RWPE1 (cell line): ENCODE measurements at places on chromosomes 5 and 9.

DNA sequence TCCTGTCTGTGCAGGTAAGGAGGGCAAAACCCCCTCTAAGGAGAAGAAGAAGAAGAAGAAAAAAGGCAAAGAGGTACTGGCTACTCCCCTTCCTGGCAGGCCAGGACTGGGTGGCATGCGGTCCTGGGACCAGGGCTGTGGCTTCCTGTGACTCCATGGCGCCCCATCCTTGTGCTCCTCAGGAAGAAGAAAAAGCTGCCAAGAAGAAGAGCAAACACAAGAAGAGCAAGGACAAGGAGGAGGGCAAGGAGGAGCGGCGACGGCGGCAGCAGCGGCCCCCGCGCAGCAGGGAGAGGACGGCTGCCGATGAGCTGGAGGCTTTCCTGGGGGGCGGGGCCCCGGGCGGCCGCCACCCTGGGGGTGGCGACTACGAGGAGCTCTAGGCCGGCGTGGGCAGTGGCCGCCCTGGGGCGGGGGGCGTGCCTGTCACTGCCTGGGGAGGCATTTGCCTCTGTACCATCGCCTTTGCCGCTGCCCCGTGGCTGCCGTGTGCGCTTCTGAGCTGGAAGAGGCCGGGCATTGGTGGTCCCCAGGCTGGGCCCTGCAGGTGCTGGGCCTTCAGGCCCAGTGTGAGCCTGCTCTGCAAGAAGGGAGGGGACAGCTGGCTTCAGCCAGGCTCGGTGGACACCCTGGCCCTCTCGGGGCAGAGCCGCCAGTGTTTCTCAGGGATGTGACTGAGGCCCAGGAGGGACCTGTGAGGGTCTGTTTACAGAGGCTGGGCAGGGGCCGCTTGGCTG, 2.0 kb upstream of the AJM1 start:
- peak; percentile 27 for DNase-seq

- no peak for DNase-seq
Observed at GRCh38 chr5:119187776-119188529, 117.1 kb downstream of the DMXL1 start.

GRCh38 chr5:87020099-87020934, 247.4 kb upstream of the RASA1 start:
- no peak for DNase-seq

GRCh38 chr9:133458643-133459312, 1.0 kb upstream of the CACFD1 start:
- DNase-seq = no peak

DNA sequence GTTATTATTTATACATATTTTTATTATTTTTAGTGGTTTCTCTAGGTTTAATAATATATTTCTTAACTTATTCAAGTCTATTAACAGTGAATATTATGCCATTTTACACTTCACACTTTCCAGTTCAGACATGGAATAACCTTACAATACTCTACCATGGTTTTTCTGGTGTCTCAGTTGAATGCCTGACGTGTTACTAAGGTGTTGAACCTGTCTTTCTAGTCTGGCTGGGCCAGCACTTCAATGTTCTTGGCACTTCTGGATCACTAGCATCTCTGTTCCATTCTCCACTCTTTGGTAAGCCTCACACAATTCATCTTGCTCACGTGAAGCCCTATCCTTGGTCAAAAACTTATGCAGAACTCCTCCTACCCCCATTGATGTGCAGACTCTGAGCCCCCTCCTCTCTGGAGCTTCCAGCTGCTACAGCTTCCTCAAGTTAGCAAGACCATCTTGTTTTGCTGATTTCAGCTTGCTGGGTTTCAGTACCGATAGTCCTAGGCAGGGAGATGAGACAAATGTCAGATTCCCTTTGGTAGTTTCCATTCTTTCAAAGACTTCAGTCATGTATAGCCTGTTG, 243.1 kb downstream of the FBXO4 start:
- no peak for DNase-seq

DNA sequence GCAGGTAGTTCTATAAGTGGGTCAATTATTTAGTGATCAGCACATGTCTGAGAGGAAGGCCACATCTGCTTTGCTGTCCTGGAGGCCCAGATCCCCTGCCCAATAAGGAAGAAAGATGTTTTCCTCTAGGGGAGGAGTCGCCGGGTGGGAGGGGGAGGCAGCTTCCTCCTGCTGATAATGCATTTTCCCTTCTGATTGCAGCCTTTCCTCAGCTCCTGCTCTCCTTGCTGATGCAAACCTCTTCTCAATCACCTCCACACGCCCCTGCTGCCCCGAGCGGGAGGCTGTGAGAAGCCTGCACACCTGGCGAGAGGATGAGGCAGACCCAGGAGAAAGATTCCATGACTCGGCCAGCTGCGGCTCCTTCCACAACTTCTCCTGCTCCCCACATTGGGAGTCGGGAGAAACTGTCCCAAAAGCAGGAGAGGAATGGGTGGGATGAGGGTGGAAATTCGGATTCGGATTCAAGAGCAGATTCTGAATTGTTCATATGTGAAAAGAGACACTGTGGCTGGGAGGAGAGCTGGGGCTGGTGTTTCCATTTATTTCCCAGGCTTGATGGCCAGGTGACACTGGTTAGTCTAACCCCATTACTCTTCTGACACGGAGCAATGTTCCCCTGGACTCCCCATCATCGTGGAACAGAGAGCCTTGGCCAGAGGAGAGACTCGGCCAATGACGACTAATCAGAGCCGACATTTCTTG, 6.8 kb upstream of the NTNG2 start:
- no peak for DNase-seq

GRCh38 chr9:135241381-135242048, 154.0 kb downstream of the OLFM1 start:
- DNase-seq = peak; percentile 65

- DNase-seq = no peak
Observed at GRCh38 chr5:65391591-65391990, 90.1 kb downstream of the ADAMTS6 start.

GRCh38 chr9:78023003-78023741, 8.4 kb downstream of the GNAQ start:
- no peak for DNase-seq

- no peak for DNase-seq
Observed at GRCh38 chr5:129617206-129617605, 130.7 kb upstream of the MINAR2 start.

- DNase-seq = no peak
Observed at GRCh38 chr9:131436865-131437271, 43.0 kb downstream of the PRRC2B start.

DNA sequence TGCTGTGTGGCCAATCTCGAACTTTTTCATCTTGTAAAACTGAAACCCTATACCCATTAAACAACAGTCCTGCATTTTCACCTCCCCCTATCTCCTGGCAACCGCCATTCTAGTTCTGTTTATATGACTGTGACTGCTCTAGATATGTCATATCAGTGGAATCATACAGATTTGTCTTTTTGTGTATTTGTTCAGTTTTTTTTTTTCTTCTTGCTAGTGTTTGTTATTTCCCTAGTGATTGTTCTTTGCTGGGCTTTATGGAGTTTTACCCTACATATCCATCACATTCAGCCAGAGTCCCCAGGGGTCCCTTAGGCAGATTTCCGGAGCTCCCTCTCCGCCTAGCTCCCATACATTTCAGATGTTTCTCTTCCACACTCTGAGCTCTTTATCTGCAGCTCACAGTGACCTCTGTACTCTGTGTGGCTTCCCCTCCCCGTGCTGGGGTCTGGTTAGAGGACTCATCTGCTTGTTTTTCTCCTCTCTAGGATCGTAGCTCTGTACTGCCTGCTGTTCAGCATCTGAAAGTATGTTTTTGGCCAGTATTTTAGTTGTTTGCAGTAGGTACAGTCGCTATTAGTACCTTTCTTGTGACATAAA, 25.1 kb upstream of the CARTPT start:
- no peak for DNase-seq

GRCh38 chr9:126111556-126111955, 215.1 kb upstream of the MVB12B start:
- DNase-seq = no peak

DNA sequence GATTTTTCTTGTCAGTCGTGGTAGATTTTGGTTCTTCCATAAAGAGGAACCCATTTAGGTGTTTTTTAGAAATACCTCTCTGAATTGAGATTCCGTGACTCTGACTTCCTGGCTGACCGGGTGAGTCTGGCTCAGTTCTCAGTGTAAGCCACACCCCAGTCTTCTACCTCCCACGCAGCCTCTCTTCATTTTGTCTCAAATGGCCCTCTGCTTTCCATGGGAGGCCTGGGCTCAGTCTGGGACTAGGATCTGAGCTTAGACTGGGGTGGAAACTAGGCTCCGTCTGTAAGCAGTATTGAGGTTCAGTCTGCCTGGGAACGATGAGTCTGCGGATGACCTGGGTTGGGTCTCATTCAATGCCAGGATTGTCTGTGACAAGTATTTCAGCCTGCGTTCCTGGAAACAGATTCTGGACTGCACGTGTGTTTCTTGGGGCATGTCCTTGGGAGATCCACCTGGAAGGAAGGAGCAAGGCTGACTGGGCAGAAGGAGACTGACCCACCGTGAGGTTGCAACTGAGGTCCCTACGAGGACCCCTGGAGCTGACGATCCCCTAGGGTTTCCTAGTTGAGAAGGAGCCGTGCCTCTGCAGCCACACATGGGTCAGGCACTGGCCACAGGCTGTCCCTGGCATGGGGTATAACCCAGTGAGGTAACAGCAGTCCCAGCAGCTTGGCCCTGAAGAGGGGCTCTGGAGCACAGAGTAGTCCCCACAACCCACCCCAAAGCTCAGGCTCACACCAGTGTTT, 12.4 kb upstream of the CRB2 start:
- no peak for DNase-seq

- peak; percentile 26 for DNase-seq
Observed at GRCh38 chr5:14109041-14109747, 33.9 kb upstream of the TRIO start.

- DNase-seq = no peak
Observed at GRCh38 chr5:51394609-51395008, 11.4 kb downstream of the ISL1 start.

DNA sequence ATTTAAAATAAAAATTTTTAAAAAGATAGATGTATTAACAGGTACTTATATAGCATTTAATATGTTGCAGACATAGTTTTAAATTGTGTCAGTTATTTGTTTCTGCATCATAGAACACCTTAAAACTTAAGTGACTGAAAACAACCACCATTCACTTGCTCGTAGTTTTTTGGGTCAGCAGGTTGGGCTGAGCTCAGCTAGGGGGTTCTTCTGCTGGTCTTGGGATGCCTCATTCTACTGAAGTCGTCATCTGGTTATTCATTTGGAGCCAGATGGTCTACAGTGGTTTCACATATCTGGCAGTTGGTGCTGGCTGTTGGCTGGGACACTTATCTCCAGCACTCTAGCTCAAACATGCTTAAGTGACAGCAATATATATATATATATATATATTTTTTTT, 29.6 kb downstream of the PSAT1 start:
- no peak for DNase-seq

DNA sequence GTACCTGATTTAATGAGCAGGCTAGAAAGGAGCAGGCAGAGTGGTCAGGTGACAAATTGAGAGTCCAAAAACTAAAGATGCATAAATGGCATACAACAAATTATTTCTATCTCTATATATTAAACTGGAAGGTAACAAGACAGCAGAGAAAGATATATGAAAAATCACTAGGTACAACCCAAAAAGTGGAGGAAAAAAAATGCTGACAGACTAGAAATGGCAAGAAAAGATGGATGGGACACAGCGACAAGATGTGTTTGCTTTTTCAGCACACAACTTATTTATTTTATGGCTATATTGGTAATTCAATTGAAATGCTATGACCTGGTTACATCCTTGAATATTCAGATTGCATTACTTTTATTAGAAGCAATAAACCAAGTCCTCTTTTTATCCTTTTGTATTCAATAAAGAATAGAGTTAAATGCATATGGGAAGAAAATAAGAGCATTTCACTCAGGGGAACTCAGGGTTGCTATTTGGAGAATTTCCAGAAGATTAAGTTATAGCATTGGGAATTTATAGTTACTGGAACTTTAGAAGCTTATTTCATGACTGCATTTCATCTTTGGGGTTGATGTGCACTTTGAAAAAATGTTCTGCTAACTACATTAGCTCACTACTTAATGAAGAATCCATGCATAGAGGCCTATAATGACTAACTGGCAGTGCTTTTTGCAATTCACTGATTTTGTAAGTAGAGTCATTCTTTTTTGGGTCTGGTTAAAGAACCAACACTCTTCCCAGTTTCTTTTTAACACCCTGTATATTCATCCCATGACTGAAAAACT, 566.6 kb upstream of the TUSC1 start:
- no peak for DNase-seq

DNA sequence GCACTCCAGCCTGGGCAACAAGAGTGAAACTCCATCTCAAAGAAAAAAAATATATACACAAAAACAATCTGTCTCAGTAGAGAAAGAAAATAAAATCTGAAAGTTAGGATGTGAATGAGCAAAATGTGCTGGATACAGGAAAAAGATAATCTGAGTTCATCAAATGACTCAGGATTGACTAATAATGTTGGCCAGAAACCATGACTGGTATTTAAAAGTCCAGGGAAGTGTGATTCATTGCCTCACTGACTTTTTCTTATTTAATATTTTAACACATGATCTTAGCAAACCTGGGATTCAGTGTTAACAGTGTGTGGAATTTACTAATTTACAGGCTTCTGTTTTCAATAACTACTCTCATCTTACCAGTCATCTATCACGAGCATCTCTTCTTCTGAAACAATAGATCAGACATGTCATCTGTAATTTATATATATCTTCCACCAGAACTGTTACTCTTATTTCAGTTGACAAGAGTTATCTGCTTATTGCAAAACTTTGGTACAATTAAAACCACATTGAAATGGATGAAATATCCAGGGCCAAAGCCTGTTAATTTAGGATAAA, 256.7 kb downstream of the CDH12 start:
- DNase-seq = peak; percentile 84

DNA sequence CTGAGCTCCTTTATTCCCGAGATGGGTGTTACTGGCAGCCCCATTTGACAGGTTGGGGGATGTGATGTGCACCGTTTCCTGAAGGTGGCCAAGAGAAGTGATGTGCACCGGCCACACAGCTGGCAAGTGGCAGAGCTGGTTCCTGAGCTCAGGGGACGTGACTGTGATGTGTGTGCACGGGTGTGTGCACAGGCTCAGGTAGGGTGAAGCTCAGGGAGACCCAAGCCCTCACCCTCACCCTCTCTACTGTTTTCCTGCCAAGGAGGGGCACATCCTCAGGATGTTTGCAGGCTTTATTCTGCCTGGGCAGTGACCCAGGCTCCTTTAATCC, 56.6 kb downstream of the WWC1 start:
- no peak for DNase-seq

- no peak for DNase-seq
Observed at GRCh38 chr5:43729846-43730478, 127.0 kb downstream of the NNT start.
